Neural progenitor cell (in vitro differentiated cells): ENCODE measurements at places on chromosomes 3 and 15. TPM values are rescaled to one million over a fixed set of nuclear protein-coding genes. Genes with fewer than 3 reads are reported as not detected.
A peak's percentile ranks its signal among the peaks of the same experiment; 100 is the strongest.

- H3K36me3 ChIP-seq, result no peaks in the 10 kb centered on the region
- no peaks in the 10 kb centered on the region for H3K27me3 ChIP-seq
- DNase-seq, result no peak
- H3K4me3 ChIP-seq, result no peak overlapping the region
- H3K27ac ChIP-seq, result no peak overlapping the region
Observed at GRCh38 chr3:12188328-12188648, 29.6 kb upstream of the TIMP4 start.

DNA sequence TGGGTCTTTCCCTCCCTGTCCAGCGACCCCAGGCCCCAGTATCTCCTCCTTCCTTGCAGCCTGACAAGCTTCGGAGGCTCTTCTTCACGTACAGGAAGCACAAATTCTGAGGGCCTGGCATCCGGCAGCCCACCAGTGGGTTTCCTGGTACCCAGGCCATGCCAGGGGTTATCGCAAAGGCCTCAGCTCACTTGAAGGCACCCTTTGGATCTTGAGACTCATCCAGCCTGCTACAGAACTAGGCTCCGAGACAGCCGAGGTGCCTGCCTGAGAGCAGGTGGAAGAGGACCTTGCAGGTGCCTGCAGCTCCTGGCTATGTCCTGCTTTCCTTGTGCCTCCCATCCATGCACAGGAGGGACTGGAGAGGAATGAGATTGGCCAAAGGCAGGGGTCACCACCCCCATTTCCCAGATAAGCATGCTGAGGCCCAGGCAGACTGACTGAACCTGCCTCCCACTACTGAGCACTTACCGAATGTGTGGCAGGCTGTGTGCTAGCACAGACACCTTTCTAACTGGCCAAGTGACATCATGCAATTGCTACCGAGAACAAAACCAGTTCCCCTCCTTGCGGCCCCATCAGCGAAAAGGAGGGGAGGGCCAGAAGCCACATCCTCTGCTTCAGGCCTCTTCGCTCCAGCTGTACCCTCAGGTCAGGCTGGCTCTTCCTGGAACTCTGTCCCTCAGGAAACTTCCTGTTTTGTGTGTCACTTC is 11.2 kb downstream of the SH2D7 start:
- no peak overlapping the region for H3K27ac ChIP-seq
- H3K4me3 ChIP-seq, result no peak overlapping the region
- no peaks in the 10 kb centered on the region for H3K27me3 ChIP-seq
- no peaks in the 10 kb centered on the region for H3K4me1 ChIP-seq

- no peaks in the 10 kb centered on the region for H3K27me3 ChIP-seq
- H3K36me3 ChIP-seq, result no peaks in the 10 kb centered on the region
- DNase-seq, result no peak
- no peak overlapping the region for H3K4me3 ChIP-seq
Observed at GRCh38 chr3:131630097-131630496, 127.3 kb upstream of the MRPL3 start.

GRCh38 chr3:61562042-61562720 is 810 bp downstream of the PTPRG start:
- H3K27me3 ChIP-seq, result no peaks in the 10 kb centered on the region
- no peaks in the 10 kb centered on the region for H3K36me3 ChIP-seq
- peaks cover 14% of the 10 kb centered on the region for H3K4me1 ChIP-seq
- peak; percentile 49 for DNase-seq

DNA sequence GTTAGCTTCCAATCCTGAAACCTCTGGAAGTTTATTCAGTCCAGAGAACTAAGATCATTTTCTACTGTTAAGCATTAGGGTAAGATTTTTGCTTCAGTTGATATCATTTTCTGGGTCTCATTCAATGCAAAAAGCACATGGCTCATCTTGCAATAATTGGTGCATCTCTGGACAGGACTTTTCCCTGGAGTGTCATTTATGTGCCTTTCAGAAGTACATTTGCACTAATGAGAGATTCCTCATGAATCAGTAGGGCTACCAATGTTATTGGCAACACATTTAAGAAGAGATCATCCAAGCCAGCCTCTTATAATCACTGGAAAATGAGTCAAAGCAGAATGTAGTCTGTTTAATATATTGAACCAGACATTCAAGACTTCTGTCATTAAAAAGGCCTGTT is 224.2 kb upstream of the CHRNA7 start:
- no peaks in the 10 kb centered on the region for H3K36me3 ChIP-seq
- H3K4me3 ChIP-seq, result no peak overlapping the region
- no peak for DNase-seq
- H3K27ac ChIP-seq, result no peak overlapping the region
- no peaks in the 10 kb centered on the region for H3K4me1 ChIP-seq

GRCh38 chr3:49570028-49570654 is 15.9 kb downstream of the BSN start:
- no peak overlapping the region for H3K4me3 ChIP-seq
- DNase-seq, result no peak
- no peaks in the 10 kb centered on the region for H3K4me1 ChIP-seq
- no peaks in the 10 kb centered on the region for H3K27me3 ChIP-seq
- H3K36me3 ChIP-seq, result no peaks in the 10 kb centered on the region

GRCh38 chr3:73292220-73292619 is 230.8 kb downstream of the EBLN2 start:
- H3K36me3 ChIP-seq, result no peaks in the 10 kb centered on the region
- DNase-seq, result no peak
- H3K4me1 ChIP-seq, result peaks cover 13% of the 10 kb centered on the region
- no peak overlapping the region for H3K27ac ChIP-seq

- peak; percentile 15 for DNase-seq
- H3K27ac ChIP-seq, result no peak overlapping the region
- H3K4me3 ChIP-seq, result peak overlapping the region; percentile 63
- H3K36me3 ChIP-seq, result no peaks in the 10 kb centered on the region
- peaks cover 22% of the 10 kb centered on the region for H3K4me1 ChIP-seq
- H3K27me3 ChIP-seq, result no peaks in the 10 kb centered on the region
Observed at GRCh38 chr3:122513386-122514122, 1.2 kb downstream of the KPNA1 start.

DNA sequence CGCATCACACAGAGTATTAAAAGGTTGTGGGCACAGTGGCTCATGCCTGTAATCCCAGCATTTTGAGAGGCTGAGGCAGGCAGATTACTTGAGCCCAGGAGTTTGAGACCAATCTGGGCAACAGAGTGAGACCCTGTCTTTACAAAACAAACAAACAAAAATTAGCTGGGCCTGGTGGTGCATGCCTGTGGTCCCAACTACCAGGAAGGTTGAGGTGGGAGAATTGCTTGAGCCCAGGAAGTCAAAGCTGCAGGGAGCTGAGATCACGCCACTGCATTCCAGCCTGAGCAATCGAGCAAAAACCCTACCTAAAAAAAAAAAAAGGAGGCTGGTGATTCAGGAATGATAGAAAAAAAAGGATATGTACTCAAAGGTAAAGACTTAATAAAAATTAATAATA is 28.2 kb upstream of the ST6GAL1 start:
- no peak for DNase-seq
- H3K4me3 ChIP-seq, result no peak overlapping the region
- no peak overlapping the region for H3K27ac ChIP-seq
- no peaks in the 10 kb centered on the region for H3K36me3 ChIP-seq

DNA sequence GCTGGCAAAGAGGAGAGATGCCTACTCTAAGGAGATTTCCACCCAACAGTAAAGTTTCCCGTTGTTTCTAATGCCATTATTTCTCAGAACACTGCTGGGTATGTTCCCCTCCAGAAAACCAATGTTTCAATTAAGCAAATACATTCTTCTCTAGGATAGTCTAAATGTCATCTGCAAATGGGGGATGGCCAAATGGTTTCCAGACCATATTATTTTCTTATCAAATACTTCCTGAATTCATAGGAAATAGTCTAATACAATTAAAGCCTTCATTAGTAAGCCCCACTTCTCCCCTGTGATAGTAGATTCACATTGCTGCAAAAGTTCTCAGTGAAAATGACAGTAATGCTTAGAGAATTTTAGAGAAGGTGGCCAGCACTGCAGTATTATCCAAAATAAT is 716.6 kb downstream of the GRM7 start:
- H3K4me3 ChIP-seq, result no peak overlapping the region
- peaks cover 7% of the 10 kb centered on the region for H3K4me1 ChIP-seq
- DNase-seq, result no peak
- H3K36me3 ChIP-seq, result no peaks in the 10 kb centered on the region

DNA sequence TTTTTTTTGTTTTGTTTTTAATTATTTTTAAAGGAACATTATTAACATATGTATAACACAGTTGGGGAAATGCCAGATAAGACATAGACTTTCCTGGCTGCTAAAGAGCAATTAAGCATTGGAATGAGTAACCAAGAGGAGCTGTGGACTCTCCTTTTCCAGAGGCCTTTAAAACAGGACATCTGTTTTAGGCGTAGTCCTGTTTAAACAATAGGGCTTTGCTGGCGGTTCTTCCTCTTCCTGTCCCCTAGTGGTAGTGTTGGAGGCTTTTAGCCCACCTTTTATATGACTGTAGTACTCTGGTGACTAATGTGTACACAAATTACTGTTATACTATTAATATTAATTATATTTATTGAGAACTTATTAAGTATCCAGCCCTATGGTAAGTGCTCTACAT is 81.9 kb downstream of the PPARG start:
- DNase-seq, result peak; percentile 24
- no peaks in the 10 kb centered on the region for H3K4me1 ChIP-seq
- no peak overlapping the region for H3K4me3 ChIP-seq
- H3K27ac ChIP-seq, result no peak overlapping the region

DNA sequence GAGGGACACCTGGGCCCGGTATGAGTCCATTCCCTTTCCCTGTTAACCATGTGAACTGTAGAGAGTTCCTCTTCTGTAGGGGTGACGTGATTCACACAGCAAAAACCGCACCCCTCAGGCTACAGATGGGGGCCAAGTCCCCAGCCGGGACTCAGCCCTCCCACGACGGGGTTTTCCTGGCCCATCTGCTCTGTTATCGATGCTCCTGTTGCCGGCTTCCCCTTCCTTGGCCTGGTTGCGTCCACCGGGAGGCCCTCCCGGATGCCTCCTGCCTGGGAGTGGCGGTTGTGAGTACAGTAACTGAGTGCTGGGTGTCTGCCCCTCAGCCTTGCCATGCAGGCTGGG is 817 bp upstream of the PLXNA1 start:
- DNase-seq, result no peak
- no peak overlapping the region for H3K27ac ChIP-seq
- peaks cover 14% of the 10 kb centered on the region for H3K27me3 ChIP-seq

GRCh38 chr3:14915636-14916222 is 31.7 kb upstream of the NR2C2 start:
- no peaks in the 10 kb centered on the region for H3K27me3 ChIP-seq
- H3K4me1 ChIP-seq, result no peaks in the 10 kb centered on the region
- no peak for DNase-seq
- H3K4me3 ChIP-seq, result no peak overlapping the region
- H3K36me3 ChIP-seq, result no peaks in the 10 kb centered on the region

GRCh38 chr3:192038726-192039125 is 577.8 kb downstream of the PYDC2 start:
- no peaks in the 10 kb centered on the region for H3K36me3 ChIP-seq
- no peak for DNase-seq
- no peak overlapping the region for H3K4me3 ChIP-seq
- H3K4me1 ChIP-seq, result peaks cover 17% of the 10 kb centered on the region

DNA sequence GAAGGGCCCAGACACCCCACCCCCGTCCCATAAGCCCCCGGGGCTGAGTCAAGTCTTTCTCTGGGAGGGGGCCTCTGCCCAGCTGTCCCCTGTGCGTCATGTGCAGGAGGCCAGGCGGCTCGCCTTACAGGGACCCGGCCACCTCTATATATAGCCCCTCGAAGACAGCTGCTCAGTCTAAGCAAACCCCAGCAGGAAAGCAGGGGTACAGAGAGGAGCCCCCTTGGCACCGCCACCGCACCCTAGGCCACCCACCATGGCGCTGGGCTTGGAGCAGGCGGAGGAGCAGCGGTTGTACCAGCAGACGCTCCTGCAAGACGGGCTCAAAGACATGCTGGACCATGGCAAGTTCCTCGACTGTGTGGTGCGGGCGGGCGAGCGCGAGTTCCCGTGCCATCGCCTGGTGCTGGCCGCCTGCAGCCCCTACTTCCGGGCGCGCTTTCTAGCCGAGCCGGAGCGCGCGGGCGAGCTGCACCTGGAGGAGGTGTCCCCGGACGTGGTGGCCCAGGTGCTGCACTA is at the start of gene KLHL40:
TSS of gene KLHL40 (plus strand) at position 175 of the 519 bp plus-strand sequence. CDS start at position 257, 82 bp downstream.
- no peak within 1 kb of the TSS for H3K27ac ChIP-seq
- no peaks in the 10 kb centered on the region for H3K36me3 ChIP-seq
- peaks cover 7% of the 10 kb centered on the region for H3K4me1 ChIP-seq
- no peak for DNase-seq
- H3K27me3 ChIP-seq, result no peaks in the 10 kb centered on the region

GRCh38 chr15:78364233-78364632 is 24.1 kb downstream of the CRABP1 start:
- no peak overlapping the region for H3K4me3 ChIP-seq
- peaks cover 29% of the 10 kb centered on the region for H3K4me1 ChIP-seq
- H3K27ac ChIP-seq, result no peak overlapping the region
- no peak for DNase-seq
- H3K27me3 ChIP-seq, result no peaks in the 10 kb centered on the region

DNA sequence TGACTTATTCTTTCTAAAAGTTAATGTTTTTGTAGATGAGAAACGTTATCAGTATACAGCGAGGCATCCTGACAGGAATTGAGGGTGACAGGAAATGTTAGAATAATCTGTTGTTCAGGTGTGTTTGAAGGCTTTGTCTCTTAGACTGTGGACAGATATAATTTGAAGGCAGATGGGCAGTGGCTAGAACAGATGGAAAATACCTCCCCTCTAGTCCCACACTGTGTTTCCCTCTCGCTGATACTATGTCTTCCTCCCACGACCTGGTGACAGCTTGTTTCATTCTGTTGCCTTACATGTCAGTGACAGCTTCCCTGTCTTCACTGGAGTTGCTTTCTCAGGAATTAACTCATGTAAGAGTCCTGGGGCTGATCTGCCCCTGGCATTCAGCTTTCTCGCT is 125.3 kb downstream of the MYRIP start:
- no peak overlapping the region for H3K4me3 ChIP-seq
- H3K36me3 ChIP-seq, result no peaks in the 10 kb centered on the region
- no peak for DNase-seq
- H3K4me1 ChIP-seq, result no peaks in the 10 kb centered on the region
- no peaks in the 10 kb centered on the region for H3K27me3 ChIP-seq
- no peak overlapping the region for H3K27ac ChIP-seq

ARPP21 gene
- total RNA-seq, result 0.19 TPM in 1 of 2 replicates, not detected in the other

UBA7 gene
- 0.47 and 4.3 TPM in 2 replicates for total RNA-seq

CKMT1A gene
- total RNA-seq, result 1.7 and 2.3 TPM in 2 replicates

IQCF2 gene
- total RNA-seq, result not detected in 2 replicates

GOLGA8N gene
- total RNA-seq, result 0.09 and 0.26 TPM in 2 replicates

CACNA1D gene
- 0.25 and 4.7 TPM in 2 replicates for total RNA-seq

SLCO3A1 gene
- total RNA-seq, result 4.8 and 6.6 TPM in 2 replicates
